ENCODE measurements at places on chromosomes 11 and 22.

- no peak for DNase-seq
Observed at GRCh38 chr11:44536788-44537516, 28.5 kb upstream of the CD82 start.

DNA sequence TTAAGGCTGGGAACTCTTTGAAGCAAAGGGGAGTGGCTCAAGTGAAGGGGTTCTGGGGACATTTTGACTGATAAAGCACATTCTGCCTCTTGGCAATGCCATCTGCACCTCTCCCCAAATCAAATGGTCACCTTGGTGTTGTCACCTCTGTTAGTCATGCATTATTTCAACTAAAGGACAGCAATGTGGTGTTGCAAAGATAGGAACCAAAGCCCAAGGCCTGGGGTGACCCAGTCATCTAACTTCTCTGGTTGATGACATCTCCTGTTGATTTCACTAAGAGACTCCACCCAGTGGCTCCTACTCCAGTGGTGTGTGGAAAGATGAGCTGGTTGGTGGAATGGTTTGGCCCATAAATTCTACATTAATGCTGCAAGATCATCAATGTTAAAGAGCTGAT lies 7.8 kb upstream of the MS4A1 start:
- DNase-seq, result no peak

DNA sequence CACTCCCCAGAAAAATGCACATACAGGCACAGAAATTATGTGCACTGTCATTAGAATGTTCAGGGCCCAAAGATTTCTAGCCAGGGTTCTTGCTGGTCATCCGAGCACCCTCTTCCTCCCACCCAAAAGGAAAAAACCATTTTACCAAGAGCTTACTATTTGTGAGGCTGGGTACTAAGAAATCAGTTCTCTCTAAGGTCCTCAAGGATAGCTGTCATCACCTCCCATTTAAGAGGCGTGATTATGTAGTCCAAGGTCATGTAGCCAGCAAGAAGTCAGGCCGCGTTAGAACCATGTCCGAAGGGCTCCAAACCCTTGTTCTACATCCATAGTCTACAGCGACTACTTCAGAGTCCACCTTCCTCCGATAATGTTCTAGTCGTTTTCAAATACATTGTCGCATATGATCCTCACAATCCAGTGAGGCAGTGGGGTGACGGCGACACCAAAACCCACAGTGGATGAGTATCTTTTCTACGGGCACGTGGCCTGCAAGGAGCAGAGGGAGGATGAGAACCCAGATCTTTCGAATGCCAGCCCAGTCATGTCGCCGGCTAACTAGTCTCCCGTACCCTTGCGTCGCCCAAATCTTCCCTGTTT lies 634 bp downstream of the TIMM8B start:
- peak; percentile 69 for DNase-seq

GRCh38 chr11:65390996-65391395 lies 4.6 kb downstream of the FRMD8 start:
- DNase-seq, result no peak

- DNase-seq, result no peak
Observed at GRCh38 chr11:6486256-6486655, 5.0 kb downstream of the TIMM10B start.

- DNase-seq, result no peak
Observed at GRCh38 chr11:44071157-44071556, 5.1 kb downstream of the ACCS start.
